Mesothelial cell of epicardium (in vitro differentiated cells): ENCODE measurements at places on chromosomes 16 and 17. TPM values are rescaled to one million over a fixed set of nuclear protein-coding genes. Genes with fewer than 3 reads are reported as not detected.
A peak's percentile ranks its signal among the peaks of the same experiment; 100 is the strongest.

GRCh38 chr16:16096121-16096857 lies 127.0 kb downstream of the ABCC6 start:
- H3K27ac ChIP-seq, result peak overlapping the region; percentile 75
- no peaks in the 10 kb centered on the region for H3K27me3 ChIP-seq
- DNase-seq, result no peak
- peaks cover 24% of the 10 kb centered on the region for H3K36me3 ChIP-seq
- H3K4me3 ChIP-seq, result no peak overlapping the region
- peaks cover 7% of the 10 kb centered on the region for H3K4me1 ChIP-seq

The P2RX1 gene
- 0.16 to 0.22 TPM (median 0.18 TPM) in 3 replicates for total RNA-seq

GRCh38 chr16:35735403-35736251 lies 2276.2 kb downstream of the TP53TG3F start:
- H3K27ac ChIP-seq, result no peak overlapping the region
- no peak overlapping the region for H3K4me3 ChIP-seq
- no peak for DNase-seq
- H3K4me1 ChIP-seq, result no peaks in the 10 kb centered on the region
- peaks cover under 1% of the 10 kb centered on the region for H3K36me3 ChIP-seq

- H3K27ac ChIP-seq, result no peak overlapping the region
- no peak overlapping the region for H3K4me3 ChIP-seq
These were observed 2.6 kb upstream of the TSPOAP1 start for GRCh38 chr17:58330997-58331814.

The OVCA2 gene
- total RNA-seq, result 17.3 to 24.8 TPM (median 24.5 TPM) in 3 replicates
